ENCODE measurements at places on chromosomes 4 and X. TPM values are rescaled to one million over a fixed set of nuclear protein-coding genes. Genes with fewer than 3 reads are reported as not detected.

GRCh38 chr4:70739496-70740337 lies 18.0 kb downstream of the RUFY3 start:
- no peak for DNase-seq

DNA sequence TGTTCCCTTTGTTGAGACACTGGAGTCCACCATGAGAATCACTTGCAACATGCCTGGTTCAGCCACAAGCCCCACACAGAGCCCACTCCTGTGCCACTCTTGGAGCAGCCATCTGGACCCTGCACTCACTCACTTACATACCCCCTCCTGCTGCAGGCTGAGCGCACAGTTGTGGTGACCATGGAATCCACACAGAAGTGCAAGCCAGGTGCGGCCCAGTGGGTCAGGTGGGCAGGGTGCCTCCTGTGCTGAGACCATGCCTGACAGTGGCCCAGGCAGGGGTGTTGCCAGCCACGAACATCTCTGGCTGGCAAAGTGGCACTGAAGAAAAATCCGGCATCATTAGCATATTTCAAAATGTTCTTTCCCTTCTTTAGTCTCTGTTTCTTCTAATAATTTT lies 17.4 kb upstream of the CXorf51A start:
- DNase-seq: no peak

DNA sequence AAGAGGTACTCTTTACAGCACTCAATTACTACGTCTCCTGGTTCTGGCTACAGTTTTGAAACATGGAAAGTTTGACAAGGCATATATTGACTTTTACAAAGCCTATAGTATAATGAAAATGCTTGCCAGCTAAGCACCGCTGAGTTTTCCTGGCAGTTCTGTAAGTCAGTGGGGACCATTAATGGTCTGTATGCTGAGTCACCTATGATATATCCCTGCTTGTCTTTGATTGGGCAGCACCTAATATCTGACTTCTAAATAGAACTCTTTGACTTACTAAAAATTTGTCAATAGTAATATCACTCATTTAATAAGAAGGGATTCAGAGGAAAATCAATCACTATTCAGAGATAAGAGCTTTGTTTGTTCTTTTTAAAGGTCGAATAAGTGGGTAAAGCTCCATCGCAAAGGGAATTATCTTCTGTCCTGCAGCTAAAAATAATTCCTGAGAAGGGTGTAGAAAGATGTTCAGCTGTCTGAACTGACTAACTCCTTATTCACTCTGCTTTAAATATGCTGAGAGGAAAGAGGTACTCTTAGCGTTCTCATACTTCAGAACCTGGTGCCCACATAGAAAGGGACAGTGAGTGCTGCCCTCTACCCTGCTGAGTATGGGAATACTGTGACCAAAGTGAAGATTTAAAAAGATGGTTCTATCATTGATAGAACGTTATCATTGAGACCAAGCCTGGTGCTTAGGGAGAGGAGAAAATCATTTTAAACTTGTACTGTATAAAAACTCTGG lies 959 bp downstream of the SMPX start:
- DNase-seq: no peak

Gene C4orf51
- not detected for total RNA-seq

Gene DCAF8L2
- total RNA-seq: not detected

- no peak for DNase-seq
These were observed 556.5 kb upstream of the NR3C2 start for GRCh38 chr4:148998719-148999118.

GRCh38 chrX:101595739-101596419 lies 21.9 kb downstream of the ARMCX6 start:
- no peak for DNase-seq

Measured in activated naive CD8-positive, alpha-beta T cell treated with anti-CD3 and anti-CD28 coated beads, Interleukin-2, amount 10 ng/mL, durations not matched to agents 7 days and 5 days (primary cell).